ENCODE measurements at places on chromosomes 3 and 15.

DNA sequence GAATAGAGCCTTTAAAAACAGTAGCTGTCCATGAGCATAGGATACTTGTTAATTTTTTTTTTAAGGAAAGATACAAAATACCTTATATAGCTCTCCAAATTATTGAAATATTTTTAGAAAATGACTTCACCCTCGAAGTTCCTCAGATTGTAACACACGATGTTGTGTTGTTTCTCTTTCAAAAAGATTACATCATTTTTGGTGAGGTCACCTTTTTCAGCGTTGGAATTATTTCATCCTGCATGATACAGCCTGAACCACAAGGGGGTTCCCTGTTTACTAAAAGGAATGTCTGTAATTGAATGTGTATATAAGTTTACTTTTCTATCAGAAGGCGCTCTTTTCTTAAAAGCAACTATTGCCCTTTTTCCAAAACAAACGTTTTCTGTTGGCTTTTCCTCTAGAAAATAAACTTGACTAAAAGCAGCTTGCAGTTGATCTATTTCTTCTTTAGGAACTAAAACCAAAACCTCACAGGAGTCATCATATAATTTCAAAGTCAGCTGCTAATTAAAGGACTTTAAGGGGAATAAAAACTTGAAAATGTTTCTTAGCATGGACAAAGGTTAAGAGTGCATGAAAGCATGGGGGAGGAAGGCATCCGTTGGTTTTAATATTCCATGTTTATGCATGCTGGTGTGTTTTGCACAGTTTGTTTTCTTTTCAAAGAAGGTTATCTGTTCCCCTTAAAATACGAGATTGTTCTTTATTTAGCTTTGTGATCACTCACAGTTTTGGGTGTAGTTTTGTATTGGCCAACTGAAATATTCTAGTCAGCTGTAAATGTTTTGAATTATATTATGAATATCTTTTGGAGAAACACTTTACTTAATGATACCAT is 29.4 kb downstream of the LYSMD4 start:
- peak; percentile 55 for DNase-seq

- no peak for DNase-seq
Measured at GRCh38 chr3:112740835-112741234, 99.9 kb upstream of the CCDC80 start.

DNA sequence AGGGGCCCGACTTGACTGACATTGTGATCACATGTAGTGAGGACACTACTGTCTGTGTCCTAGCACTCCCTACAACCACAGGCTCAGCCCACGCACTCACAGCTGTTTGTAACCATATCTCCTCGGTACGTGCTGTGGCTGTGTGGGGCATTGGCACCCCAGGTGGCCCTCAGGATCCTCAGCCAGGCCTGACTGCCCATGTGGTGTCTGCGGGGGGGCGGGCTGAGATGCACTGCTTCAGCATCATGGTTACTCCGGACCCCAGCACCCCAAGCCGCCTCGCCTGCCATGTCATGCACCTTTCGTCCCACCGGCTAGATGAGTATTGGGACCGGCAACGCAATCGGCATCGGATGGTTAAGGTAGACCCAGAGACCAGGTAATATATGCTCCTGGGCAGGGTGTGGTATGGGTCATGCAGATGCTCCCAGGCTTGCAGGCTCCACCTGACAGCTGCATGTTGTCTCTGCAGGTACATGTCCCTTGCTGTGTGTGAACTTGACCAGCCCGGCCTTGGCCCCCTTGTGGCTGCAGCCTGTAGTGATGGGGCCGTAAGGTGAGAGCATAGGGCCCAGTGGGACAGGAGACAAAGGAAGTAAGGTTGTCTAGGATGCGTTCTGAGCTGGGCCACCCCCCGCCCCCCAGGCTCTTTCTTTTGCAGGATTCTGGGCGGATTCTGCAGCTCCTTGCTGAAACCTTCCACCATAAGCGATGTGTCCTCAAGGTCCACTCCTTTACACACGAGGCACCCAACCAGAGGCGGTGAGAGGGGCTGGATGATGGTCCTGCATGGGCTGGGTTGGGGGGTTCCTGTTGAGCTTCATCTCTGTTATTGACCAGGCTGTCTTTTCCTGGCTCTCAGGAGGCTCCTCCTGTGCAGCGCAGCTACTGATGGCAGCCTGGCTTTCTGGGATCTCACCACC is 4.4 kb downstream of the DALRD3 start:
- DNase-seq = peak; percentile 79

GRCh38 chr15:74964794-74965193 is 8.2 kb upstream of the RPP25 start:
- DNase-seq = no peak

DNA sequence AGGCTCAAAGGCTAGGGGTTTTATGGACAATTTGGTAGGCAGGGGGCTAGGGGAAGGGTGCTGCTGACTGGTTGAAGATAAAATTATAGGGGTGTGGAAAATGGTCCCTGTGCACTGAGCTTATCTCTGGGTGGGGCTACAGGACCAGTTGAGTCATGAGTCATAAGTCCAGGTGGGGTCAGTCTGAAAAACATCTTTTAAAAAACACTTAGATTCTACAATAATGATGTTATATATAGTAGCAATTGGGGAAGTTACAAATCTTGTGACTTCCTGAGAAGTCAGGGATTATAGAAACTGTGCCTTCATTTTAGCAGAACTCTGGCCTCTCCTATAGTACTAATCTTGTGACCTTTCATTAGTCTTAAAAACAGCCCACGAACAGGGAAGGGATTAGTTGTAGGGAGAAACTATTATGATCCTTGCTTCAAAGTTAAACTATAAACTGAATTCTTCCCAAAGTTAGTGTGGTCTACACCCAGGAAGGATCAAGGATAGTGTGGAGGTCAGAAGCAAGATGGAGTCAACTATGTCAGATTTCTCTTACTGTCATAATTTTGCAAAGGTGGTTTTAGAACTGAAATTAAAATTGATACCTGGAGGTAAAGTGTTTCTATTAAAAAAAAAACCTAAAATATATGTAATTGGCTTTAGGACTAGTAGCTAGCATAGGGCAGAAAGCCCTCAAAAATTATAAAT is 130.1 kb downstream of the P2RY1 start:
- no peak for DNase-seq

GRCh38 chr15:42999201-42999779 is 78.7 kb upstream of the TTBK2 start:
- no peak for DNase-seq

- DNase-seq = no peak
Measured at GRCh38 chr3:16704941-16705340, 99.7 kb upstream of the DAZL start.

- no peak for DNase-seq
Measured at GRCh38 chr3:38110314-38111050, 26.4 kb downstream of the ACAA1 start.

All from HuH-7.5 (cell line).